ENCODE measurements at places on chromosomes 2 and 18.

GRCh38 chr2:72350852-72351251 lies 203.2 kb upstream of the CYP26B1 start:
- peak; percentile 10 for DNase-seq

- no peak for DNase-seq
These were observed 404.0 kb upstream of the MYT1L start for GRCh38 chr2:2735041-2735440.

DNA sequence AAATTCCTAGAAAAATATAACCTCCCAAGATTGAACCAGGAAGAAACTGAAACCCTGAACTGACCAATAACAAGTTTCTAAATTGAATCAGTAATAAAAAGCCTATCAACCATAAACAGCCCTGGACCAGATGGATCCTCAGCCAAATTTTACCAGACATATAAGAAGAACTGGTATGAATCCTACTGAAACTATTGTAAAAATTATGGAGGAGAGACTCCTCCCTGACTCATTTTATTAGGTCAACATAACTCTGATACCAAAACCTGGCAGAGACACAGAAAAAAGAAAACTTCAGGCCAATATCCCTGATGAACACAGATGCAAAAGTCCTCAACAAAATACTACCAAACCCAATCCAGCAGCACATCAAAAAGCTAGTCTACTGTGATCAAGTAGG lies 11.3 kb downstream of the NT5C1B start:
- no peak for DNase-seq

GRCh38 chr2:242085941-242086621 lies 216.6 kb downstream of the RTP5 start:
- no peak for DNase-seq

DNA sequence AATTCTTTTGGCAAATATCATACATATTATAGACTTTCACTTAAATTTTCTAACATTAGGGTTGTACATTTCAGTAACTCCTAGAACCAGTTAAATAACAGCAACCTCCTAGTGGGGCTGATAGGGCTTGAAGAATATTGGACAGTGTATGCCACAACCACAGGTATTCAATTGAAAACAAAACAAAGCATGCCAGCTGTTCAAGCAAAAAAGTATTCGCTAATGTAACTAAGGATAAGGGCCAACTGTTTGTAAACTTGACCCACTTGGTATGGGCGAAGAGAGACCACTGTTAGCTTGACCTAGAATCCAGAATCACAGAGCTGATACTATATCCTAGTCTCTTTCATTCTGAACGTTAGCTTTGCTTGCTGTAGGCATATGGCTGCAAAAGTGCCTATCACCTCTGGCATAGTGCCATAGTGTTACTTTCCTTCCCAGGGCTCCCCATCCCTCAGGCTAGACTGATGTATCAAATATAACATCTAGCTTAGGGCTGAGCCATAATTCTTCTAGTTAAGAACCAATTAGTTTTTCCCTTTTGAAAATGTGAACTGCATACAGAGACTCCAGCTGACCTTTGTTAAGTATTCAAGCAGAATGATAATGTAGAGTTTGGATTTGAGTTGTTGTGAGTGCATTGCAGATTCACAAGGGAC lies 458.8 kb upstream of the NRXN1 start:
- DNase-seq = no peak

- DNase-seq = no peak
These were observed 70.0 kb upstream of the PPP1CB start for GRCh38 chr2:28681606-28682005.

DNA sequence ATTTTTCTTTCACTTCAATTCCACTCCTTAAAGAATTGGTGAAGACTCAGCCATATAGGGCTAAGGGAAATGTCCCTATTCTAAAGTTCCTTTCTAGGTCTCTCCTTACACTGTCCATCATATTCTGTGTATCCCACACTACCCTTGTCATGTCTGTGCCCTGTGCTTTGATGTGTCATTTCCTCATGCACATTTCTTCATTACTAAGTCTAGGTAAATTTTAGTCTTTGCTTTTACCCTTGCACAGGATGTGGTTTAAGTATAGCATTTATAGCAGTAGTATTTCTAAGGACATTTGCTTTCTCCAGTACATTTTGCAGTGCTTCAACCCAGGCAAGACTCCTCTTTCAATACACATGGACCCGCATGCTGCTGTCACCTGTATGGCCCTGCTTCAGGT lies 221.5 kb upstream of the ACVR2A start:
- DNase-seq = no peak

GRCh38 chr2:7057865-7058400 lies 140.7 kb downstream of the RNF144A start:
- no peak for DNase-seq

DNA sequence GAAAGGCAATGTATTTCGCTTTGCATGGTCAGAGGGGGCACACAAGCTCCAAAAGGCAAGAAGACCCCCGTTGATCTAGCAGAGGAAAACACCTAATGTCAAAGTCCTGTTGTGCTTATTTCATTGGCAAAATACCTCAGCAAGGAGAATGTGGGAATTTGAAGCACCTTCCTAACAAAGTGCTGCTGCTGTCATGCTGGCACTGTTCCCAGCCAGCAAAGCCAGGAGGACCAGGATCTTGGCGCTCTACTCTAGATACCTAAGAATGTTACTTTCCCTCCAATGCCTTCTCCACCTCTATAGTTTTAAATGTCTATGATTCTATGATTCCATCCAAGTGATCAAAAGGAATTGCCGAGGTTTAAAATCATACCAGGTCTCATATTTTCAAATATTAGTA lies 867.9 kb upstream of the POU3F3 start:
- DNase-seq = no peak

- DNase-seq = no peak
These were observed 112.5 kb downstream of the KCNF1 start for GRCh38 chr2:11024259-11024645.

DNA sequence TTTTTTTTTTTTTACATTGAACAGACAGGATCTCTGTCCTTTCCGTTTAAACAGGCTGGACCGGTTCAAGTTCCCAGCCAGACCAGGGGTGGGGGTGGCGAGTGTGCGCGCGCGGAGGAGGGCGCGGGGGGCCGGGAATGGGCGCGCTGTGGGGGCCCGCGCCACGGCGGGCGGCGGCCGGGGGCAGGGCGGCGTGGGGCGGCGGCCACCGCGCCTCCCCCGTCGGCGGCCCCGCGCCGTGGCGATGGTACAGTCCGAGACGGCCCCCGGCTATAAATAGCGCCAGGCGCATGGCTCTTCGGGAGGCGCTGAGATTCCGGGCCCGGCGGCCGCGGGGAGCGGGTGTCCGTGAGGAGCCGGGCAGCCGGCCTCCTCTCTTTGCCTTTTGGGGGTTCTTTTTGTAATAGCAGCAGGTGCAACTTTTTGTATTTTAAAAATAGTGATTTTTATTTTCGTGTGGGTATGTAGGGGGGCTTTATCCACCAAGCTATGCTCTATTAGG lies 430 bp upstream of the CELF4 start:
- peak; percentile 53 for DNase-seq

DNA sequence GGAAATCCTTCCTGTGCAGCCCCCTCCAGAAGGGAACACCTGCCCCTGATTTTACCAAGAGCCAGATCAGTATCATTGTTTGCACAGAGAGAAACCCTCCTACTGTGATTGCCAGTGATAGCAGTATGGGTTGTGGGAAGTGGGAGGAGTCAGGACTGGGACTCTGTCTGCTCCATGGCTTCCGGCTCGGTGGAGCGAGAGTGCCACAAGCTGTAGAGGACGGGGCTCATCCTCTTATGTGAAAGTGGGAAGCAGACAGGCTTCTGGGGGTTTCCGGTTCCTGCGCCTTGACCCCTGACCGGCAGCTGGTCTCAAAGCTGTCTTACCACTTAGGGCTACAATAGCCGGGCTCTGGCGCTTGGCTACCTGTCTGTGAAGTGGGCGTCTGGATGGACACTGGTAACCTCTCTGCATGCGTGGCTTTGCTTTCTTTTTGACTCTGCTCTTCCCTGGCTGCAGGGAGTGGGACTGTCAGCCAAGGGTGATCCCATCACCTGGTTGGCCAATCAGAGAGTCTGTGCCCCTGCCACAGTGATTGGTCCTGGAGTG lies 79.7 kb downstream of the BCL2L11 start:
- peak; percentile 67 for DNase-seq

GRCh38 chr2:224442071-224442967 lies 40.4 kb upstream of the FAM124B start:
- DNase-seq = peak; percentile 42

- DNase-seq = no peak
These were observed 46.9 kb upstream of the CD28 start for GRCh38 chr2:203659331-203660049.

DNA sequence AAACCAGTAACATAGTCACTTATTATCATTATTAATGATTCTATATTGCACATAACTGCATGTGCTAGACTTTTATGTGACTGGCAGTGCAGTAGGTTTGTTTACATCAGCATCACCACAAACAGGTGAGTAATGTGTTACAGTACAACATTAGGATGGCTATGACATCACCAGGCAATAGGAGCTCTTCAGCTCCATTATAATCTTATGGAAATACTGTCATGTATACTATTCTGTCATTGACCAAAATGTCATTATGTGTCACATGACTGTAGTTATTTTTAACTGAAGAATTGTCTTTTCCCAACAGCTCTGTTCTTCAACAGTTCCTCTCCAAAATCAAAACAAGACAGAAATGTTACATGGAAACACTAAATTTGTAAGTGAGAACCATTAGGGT lies 96.3 kb downstream of the C18orf54 start:
- no peak for DNase-seq

DNA sequence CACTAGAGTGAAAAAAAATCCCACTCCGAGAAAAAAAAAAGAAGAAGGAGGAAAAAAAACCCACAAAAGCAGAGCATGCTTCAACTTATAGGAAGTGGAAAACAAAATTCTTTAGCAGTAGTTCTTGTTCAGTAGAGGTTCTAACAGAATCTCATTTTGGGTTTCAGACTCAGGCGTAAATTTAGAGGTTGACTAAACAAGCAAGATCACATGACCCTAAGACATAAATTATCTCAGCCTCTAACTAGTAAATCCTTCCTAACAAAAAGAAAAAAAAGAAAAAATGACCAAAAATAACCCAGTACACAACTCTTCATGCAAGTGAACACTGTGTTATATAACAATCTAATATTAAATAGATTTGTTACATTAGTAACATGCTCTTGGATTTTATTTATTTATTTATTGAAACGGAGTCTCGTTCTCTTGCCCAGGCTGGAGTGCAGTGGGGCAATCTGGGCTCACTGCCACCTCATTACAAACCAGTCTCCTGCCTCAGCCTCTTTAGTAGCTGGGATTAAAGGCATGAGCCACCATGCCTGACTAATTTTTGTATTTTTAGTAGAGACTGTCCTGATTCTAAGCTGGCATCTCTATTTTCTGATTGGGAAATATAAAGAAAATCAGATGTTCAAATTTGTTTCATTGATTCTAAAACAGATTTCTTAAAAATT lies 35.4 kb downstream of the PPP4R3B start:
- no peak for DNase-seq

- DNase-seq = no peak
These were observed 1.9 kb downstream of the FIGN start for GRCh38 chr2:163733956-163734355.

GRCh38 chr2:127261804-127262406 lies 32.0 kb downstream of the ERCC3 start:
- no peak for DNase-seq

- DNase-seq = no peak
These were observed 309.4 kb downstream of the PTPRM start for GRCh38 chr18:7876354-7877104.

DNA sequence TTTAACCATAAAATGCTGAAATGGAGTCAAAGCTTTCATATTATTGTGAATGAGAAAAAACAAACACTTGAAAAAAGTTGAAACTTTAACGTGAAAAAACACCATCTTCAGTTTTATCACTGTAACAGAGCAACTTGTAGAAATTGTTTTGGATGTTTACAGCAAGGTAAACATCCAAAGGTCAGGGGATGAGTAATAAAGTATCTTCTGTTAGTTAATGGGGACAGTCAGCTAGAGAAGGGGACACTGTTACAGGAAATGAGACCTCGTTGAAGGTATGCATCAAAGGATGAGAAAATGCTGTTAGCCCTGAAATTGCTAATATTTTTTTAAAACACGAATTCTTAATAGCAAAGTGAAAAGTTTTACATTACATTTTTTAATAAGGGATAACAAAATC lies 2.9 kb downstream of the RHBDD1 start:
- DNase-seq = no peak
